ENCODE measurements at places on chromosomes 5 and 9. TPM values are rescaled to one million over a fixed set of nuclear protein-coding genes. Genes with fewer than 3 reads are reported as not detected.

Gene C5orf58
- not detected for total RNA-seq

Gene TSLP
- total RNA-seq, result not detected

Gene FGD3
- total RNA-seq, result 0.10 TPM

Gene ATP10B
- total RNA-seq, result not detected

Gene GRIA1
- 0.38 TPM for total RNA-seq

DNA sequence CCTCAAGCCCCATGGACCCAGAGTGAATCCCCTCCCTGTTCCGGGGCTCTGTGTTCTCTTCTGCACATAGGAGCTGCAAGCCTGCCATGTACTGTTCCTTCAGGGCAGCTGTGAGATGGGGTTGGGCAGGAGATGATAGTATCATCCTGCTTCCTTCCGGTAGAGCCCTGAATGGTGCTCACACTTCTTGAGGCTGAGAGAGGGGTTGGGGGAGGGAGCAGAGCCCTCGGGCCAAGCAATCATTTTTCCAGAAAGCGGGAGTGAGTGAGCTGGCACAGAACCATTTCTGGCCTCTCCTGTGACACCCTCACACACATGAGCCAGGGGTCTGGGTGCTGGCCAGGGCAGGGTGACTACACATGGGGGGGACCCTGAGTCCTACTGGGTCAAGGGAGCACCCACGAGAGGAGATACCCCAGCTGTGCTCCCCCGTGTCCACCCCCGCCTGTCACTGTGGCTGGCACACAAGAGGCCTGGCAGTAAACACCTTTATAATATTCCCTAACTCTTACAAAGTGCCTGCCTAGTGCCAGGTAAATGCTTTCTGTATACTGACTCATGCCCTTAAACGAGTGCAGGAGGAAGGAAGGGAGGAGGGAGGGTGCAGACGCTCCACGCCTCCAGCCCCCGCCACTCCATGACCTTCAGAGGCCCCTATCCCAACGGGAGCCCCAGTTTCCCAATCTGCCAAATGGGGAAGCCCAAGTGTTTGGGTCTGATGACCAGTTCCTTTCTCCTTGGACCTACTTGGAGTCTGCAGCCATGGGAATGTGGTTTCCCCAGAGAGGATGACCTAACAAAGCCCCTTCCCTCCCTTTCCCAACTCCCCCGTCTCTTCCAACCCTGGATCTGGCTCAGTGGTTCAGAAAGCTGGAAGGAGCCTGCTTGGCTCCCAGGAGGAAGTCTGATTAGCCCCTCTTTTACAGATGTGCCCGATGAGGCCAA is 15.5 kb downstream of the AKNA start:
- no peak for DNase-seq

- peak; percentile 39 for DNase-seq
Measured at GRCh38 chr5:55344392-55344992, 36.7 kb downstream of the MTREX start.

DNA sequence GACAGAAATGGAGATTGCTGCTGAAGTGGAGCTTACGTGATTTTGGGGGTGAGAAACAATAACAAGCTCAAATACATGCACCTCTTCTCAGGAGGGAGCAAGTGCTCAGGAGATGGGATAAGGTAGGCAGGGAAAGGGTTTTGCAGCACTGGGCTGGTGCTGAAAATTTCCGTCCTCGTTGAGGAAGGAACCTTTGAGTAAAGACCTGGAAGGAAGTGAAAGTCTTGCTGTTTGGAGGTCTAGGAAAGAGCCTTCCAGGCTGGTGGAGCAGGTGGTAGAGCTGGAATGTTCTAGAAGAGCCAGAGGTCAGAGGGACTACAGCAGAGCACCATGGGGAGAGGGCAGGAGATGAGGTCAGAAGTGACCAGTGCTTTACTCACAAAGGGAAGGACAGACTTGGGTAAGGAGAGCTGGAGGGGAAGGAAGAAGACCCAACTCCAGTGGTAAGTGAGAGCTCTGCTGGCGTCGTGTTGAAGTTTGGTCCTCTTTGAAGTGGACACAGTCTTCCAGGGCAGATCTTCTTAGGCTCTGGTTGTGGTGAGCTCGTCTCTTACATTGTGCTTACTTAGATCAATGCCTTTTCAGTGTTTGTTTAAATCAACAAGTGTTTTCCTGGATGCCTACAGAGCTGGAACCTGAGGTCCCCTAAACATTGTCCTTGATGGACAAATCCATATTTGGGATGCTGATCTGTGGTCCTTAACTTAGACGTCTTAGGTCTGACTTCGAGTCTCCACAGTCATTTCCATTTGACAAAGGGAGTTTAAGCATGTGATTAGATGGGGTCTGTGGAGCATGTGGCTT is 21.0 kb downstream of the ANKRD33B start:
- DNase-seq, result no peak

DNA sequence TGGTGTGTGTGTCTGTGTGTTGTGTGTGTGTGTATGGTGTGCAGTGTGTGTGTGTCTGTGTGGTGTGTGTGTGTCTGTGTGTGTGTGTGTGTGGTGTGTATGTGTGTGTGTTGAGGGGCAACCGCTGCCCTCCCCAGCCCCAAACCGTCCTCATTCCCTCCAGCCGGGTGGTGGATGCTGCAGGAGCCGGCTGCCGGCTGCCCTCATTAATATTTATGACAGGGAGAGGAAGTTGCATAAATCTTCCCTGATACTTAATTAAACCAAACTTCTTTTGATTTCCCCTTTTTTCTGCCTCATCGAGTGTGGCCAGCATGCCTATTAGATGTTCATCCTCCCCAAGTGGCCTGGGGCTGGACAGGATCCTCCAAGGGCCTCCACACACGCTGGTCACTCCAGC is 121.4 kb upstream of the MVB12B start:
- no peak for DNase-seq

DNA sequence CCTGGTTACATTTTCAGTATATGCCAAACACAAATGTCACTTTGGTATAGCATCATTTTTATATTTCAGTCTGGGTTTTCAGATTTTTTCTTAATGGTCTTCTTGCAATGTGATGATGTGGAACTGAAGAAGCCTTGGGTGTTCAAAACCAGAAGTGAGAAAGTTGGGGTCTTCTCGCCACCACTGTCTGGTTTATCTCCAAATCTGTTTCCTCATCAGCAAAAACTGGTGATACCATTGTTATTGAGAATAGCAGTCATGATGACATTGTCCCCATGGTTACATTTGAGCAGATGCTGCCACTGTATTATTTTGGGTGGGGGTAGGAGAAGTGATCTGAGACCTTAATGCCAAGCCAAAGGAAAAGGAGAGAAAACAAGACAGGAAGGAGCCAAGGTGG is 85.9 kb upstream of the MAP3K1 start:
- no peak for DNase-seq

- no peak for DNase-seq
Measured at GRCh38 chr9:113425072-113425471, 14.5 kb downstream of the C9orf43 start.

- DNase-seq, result no peak
Measured at GRCh38 chr5:153598099-153598498, 107.6 kb downstream of the GRIA1 start.

DNA sequence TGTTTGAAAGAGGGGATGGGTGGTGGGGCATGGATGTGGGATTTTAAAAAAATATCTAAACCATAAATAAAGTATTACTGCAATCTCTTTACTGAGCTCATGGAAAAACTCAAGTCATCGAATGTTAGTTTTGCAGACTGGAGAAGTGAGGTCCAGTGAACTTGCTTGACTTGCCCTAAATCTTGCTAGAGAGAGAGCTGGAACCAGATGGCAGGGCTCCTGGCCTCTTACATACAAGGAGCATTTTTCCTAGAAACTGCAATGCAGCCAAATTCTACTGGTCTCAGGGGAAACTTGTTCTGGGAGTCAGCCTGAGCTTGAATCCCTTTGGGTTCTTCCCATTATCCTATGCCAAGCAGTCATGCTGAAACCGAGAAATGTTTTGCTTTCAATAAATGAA is 2.9 kb upstream of the TGFBI start:
- DNase-seq, result no peak

DNA sequence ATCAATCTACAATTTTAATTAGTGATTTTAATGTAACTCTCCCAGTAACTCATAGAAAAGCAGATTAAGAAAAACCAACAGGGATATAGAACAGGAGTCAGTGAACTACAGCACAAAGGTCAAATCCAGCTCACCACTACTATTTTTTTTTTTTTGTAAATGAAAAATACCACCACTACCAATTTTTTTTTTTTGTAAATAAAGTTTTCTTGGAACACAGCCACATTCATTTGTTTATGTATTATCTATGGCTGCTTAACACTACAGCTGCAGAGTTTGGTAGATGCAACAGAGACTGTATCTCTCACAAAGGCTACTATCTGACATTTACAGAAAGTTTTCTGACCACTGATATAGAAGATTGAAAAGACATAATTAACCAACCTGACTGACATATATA is 11.7 kb downstream of the ZNF510 start:
- DNase-seq, result no peak

DNA sequence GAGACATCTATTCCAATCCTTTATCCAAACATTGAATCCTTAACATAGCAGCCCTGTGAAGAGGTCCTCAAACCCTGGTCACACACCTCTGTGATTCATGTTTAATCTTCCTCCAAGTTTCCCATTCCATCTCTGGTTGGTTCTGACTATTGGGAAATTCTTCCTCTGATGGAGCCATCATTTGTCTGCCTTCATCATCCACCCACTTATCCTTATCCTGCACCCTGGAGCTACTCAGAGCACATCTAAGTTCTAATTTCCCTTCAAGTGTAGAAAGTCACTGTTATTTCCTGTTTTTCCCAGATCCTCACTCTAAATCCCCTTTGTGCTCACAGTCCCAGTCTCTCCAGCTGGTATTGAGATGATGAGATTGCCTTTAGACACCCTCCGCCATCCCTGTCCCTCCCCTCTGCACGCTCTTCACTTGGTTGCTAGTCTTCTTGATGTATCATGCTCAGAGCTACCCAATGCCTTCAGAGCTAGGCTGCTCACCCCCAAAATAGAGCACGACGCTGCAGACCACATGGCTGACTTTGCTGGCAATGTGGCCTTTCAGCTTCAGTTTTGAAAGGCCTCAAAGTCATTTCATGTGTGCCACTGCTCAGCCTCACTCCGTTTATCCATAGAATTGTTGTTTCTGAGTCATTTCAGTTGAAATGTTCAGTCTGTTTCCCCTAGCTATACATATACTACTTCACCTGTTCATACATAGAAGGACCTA is 154.3 kb downstream of the PALM2AKAP2 start:
- no peak for DNase-seq

- no peak for DNase-seq
Measured at GRCh38 chr5:171428809-171429542, 9.5 kb downstream of the FGF18 start.

DNA sequence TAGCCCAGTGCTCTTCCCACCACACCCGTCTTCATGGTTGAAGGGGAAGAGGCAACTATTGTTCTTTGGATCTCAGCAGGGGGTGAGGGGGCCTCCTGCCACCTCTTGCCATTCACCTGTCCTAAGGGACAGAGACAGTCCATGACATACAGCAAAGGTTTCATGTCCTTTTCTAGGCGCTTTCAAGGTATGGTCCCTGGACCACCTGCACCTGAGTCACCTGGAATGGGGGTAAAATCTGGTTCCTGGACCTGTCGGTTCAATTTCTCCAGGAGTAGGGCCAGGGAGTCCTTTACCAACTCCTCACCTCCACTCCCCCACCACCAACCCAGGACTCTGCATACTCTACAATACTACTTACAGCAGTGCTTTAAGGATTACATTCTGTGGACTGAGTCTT is 33.5 kb upstream of the SAP30L start:
- no peak for DNase-seq

GRCh38 chr5:149174847-149175234 is 33.5 kb downstream of the ABLIM3 start:
- DNase-seq, result peak; percentile 45

DNA sequence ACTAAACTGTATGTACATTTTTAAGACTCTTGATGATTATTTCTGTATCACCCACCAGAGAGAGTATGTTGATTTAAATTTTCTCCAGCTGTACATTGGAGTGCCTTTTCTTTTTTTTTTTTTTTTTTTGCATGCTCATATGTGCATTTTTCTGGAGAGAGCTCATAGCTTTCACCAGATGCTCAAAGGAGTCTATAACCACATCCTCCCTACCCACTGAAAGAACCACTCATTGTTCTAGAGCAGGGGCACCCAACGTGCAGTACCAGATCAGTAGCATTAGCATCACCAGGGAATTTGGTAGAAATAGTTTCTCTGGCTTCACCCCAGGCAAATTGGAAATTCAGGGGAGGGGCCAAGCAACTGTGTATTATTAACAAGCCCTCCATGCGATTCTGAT is 53.9 kb upstream of the TMEM171 start:
- peak; percentile 48 for DNase-seq

DNA sequence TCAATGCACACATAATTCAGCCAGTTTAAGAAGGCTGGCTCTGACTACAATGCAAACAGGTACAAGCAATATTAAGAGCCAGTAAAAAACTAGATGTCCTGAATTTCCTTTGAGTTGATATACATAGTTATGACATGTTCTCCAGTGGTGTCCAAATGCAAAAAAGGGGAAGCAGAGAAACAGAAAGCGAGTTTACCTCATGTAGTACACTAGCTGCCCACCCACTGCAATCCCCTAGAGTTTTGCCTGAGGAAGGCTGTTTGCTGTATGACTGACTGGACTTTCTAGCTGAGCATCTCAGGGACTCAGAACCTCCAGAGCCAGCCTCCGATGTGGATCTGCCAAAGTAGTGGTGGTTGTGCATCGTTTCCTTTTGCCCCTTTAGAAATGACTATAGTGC is 44.8 kb upstream of the SLC1A3 start:
- no peak for DNase-seq

DNA sequence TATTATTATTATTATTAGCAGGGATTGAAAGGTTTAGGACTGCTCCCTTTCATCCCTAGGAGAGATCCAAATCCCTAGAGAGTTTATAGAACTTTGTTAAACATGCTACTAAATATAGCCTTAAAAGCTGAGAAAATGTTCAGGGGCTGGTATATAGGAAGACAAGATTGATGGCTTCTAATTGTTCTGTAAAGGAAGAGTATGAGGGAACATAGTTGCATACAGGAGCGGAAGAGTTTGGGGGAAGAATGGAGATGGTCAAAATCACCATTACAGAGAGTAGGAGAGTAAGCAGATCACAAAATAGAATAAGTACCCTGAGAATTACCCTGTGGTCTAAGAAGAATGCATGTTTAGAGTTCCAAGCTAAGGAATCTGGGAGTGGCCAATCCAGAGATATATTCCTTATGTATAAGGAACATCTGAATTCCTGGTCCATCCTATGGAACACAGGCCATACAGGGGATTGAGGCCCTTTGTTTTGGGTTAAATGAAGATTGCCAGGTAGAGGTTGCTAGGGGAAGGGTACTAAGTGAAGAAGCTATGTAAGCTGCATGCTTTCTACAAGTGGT is 158.0 kb upstream of the APC start:
- DNase-seq, result no peak
